ENCODE measurements at places on chromosomes 11 and 22. TPM values are rescaled to one million over a fixed set of nuclear protein-coding genes. Genes with fewer than 3 reads are reported as not detected.

The ATP5MG gene
- 237 TPM for total RNA-seq

GRCh38 chr11:61075891-61076290 is 26.4 kb upstream of the CD5 start:
- DNase-seq: no peak

- no peak for DNase-seq
Measured at GRCh38 chr11:11504071-11504470, 117.7 kb downstream of the GALNT18 start.

The ACRV1 gene
- not detected for total RNA-seq

GRCh38 chr11:82932564-82932963 is 31.0 kb downstream of the DDIAS start:
- DNase-seq: no peak

DNA sequence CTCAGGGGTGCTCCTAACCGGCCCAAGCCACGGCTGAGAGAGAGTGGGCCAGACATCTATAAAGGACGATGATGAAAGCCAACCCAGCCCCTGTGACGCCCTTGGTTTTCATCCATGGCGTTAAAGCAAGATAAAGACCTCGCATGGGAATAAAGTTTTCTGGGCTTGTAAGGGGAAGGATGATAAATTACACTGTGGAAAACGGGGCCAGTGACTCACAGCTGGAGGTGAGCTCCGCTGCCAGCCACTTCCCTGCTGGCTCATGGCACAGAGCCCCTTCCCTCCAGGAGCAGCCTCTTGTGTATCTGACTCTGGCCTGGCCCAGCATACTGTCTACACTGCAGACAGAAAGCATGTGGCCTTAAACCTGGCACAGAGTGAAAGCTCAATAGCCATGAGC is 503.2 kb upstream of the B3GAT1 start:
- DNase-seq: no peak

- DNase-seq: no peak
Measured at GRCh38 chr22:41382610-41383009, 868 bp downstream of the TEF start.

The MS4A12 gene
- not detected for total RNA-seq

The PATE1 gene
- total RNA-seq: not detected

The APOBEC3B gene
- 17.2 TPM for total RNA-seq

- no peak for DNase-seq
Measured at GRCh38 chr11:86014221-86014620, 54.7 kb downstream of the PICALM start.

DNA sequence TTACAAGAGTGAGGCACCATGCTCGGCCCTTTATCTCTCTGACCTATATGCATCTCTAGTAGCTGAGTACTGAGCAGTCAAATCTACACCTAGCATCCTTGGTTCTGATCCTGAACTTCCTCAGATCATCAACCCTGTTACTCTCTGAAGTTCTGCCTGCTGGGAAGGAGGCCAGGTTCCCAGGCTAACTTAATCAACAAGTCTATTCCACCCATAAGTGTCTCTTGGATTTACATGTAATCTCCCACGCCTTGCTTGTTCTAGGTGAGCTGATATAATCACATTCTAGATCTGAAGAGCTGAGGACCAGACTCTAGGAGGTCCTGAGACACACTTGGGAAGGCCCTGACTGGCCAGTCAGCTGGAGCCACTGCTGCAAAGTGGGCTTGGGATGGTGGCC is 22.1 kb downstream of the CABP7 start:
- no peak for DNase-seq

DNA sequence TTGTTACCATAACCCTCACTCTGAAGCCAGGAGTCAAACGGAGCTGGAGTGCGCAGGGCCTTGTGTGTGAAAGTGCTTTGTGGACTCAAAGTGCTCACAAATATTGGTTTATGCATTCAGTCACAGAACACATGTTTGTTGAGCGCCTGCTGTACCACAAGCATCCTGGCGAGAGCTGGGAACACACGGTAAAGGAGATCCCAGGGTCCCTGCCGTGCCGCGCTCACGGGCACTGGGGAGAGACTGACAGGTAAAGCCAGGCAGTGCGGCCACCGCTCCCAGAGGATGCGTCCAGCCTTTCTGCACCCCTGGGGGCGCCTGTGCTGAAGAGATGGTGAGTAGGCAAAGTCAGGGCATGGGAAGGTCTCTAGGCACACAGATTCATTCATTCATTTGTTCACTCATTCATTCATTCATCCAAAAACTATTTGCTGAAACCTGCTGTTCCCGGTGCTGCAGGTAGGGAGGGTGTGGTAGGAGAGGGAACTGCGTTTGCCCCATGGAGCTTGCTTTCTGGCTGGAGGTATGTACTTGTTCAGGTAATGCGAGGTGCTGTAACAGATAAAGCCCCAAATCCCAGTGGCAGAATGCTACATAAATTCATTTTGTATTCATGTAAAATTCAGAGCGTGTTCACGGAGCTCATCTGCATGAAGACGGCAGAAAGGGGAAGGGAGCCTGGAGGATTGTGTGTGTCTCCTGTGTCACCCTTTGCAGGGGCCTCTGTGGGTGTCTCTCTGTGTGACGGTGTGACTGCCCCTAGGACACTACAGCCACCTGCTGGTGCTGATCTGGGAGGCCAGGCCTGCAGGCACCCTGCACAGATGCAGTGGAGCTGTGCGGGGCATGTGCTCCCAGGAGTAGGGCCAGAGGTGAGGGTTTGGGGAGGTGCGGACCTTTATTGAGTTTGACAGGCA is 167.0 kb upstream of the B3GAT1 start:
- no peak for DNase-seq

The C22orf42 gene
- not detected for total RNA-seq

- DNase-seq: no peak
Measured at GRCh38 chr11:96116376-96116775, 192.5 kb upstream of the MTMR2 start.

GRCh38 chr11:34609850-34610249 is 11.0 kb upstream of the EHF start:
- DNase-seq: no peak

DNA sequence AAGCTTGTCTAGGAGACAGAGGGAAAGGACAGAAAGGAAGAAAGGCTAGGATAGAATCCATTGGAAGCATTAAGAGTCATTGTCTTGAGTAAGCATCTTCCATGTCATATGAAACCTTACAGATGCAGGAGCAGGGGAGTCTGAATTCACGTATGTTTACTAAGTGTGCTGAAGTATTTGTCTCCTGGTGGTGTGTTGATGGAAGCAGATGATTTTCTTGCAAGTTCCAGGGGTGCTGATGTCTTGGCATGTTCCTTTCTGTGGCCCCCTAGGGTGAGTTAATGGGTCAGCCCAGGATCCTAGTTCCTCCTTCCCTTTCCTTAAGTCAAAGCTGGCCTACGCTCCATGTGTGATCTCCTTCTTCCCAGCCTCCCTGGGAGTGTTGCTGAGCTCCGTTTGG is 110.2 kb downstream of the TEAD1 start:
- DNase-seq: no peak

DNA sequence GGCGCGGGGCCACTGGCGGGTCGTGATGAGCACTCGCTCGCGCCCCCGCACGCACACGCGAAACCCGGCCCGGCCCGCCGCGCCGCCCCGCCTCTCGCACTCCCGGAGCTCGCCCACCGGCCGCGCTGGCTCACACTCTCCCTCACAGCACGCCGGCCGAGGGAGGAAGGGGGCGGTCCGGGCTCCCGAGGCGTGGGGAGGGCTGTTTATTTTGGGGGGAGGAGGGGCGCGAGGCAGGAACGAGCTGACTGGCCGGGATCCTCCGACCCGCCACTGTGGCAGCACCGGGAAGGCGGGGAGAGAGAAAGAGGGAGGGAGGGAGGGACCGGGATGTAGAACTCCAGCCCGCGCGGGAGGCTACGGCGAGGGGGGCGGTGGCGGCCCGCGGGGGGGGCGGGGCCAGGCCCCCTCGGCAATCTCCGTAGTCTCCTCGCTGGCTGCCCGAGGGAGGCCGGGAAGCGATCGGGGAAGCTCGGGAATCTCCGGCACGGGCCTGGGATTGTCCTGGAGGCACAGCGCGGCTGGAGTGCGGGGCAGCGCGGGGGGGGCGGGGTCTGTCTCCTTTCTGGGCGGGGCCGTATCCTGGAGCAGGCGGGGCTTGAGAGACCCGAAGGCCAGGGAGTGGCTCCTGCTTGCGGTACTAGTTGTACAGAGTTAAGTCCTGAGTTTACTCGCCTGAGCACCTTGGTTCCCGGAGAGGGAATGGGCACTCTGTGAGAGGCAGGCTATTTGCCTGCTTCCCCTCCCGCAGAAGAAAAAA is at the start of gene RBFOX2:
Gene RBFOX2, minus strand, starts transcription at position 179 of the 760 bp plus-strand sequence. CDS start 399 bp downstream, outside the sequence.
- peak; percentile 47 for DNase-seq

GRCh38 chr11:13972043-13972910 is 9.8 kb downstream of the SPON1 start:
- no peak for DNase-seq

GRCh38 chr11:36010010-36010740 is 66.3 kb downstream of the LDLRAD3 start:
- DNase-seq: no peak

The CCDC83 gene
- total RNA-seq: not detected

The PHRF1 gene
- 54.0 TPM for total RNA-seq

The OVCH2 gene
- not detected for total RNA-seq

- DNase-seq: no peak
Measured at GRCh38 chr11:15958910-15959309, 397.4 kb downstream of the SOX6 start.

DNA sequence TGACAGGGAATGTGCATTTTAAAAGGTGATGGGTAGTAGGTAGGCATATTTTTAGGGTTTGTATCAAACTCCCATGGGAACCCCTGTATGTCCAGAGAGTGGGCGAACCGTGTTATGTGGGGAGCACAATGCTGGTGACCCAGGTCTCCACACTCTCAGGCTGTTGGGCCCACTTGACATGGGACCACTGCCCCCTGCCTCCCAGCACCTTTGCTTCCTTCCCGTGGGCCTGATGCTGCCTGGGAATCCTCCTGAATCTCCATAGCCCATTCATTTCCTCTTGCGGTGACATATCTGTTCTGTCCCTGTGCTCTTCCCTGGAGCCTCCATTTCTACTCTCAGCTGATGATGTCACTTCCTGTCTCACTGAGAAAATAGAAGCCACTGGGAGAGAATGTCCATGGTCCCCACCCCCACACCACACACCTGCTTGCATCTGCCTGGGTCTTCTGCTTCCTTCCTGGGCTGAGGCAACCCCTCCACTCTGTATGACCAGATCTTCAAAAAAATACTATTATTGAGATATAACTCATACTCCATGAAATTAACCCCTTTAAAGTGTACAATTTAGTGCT is 55.8 kb upstream of the THY1 start:
- DNase-seq: no peak

The ZDHHC5 gene
- 69.9 TPM for total RNA-seq

- DNase-seq: no peak
Measured at GRCh38 chr11:40602866-40603552, 856.4 kb downstream of the LRRC4C start.

DNA sequence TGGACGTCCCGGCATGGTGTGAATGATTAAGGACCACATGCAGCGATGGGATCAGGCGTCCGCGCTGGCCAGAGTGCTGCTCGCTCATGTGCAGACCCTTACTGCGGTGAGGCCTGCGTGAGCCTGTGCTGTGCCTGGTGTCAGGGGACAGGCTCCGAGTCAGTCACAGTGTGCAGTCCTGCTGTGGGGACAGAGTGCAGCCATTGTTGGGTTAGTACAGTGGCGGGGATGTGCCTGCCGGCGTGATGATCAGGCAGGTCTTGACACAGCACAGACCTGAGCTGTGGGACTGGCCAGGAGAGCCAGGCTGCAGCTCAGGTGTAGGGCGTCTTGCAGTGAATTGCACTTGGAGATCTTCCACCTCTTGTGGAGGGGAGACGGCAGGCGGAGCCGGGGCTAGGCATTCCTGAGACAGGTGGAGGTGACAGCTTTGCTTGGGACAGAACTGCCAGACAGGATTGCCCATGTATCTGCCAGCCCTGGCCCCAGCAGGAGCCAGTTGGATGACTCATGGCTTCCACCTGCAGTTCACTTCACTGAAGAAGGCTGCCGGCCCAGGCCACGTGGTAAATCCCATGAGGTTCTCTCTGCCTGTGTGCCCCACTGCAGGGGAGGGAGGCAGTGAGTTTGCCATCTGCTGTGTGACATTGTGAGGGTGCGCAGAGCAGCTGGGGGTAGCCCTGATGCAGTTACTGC is 17.3 kb downstream of the TRMU start:
- no peak for DNase-seq

GRCh38 chr11:95715777-95716241 is 73.8 kb downstream of the FAM76B start:
- no peak for DNase-seq

DNA sequence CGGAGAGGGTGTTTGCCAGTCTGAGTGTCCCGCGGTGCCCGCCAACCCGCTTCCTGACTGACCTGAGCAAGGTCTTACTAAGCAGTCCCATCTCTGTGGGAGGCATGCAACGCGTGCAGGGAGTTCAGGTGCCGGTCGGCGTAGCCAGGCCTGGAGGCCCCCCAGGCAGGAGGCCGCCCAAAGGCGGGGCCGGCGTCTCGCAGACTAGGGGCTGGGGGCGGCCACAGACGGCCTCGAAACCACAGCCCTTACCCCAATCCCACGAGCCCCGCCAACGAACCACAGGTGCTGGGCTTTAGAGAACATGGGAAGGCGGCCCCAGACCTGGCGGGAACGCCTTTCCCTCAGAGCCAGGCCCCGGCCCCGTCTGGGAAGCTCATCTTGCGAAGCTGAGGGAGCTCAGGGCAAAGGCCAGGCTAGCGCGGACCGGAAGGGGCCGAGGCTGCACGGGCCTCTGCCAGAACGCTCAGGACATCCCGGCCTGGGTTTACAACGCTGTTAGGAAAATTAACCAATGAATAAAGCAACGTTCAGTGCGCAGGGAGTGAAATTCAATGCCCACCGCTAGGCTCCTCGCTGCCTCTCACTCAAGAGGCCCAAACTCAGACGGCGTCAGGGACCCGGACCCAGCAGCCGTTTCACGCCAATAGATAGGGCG is 2.1 kb upstream of the MTFP1 start:
- DNase-seq: no peak

The MOGAT2 gene
- not detected for total RNA-seq

GRCh38 chr11:35043936-35044335 is 95.0 kb upstream of the CD44 start:
- no peak for DNase-seq

DNA sequence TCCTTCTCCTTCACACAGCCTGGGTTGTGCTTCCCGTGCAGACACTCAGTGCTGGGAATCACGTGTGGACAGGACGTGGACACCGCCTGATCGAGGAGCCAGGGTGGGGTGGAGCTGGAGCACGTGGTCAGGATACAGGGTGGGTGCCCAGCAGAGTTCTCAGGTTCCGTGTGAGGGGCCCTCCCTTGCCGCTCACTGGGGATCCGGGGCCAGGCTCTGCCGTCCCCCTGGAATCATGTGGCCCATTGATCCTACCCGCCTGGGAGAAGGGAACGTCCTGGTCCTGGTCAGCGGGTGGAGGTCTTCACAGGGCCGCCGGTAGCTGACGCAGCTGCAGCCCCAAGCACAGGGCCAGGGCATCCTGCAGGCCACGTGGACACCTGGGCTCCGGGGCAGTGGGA is 397.7 kb downstream of the TBC1D22A start:
- DNase-seq: no peak

DNA sequence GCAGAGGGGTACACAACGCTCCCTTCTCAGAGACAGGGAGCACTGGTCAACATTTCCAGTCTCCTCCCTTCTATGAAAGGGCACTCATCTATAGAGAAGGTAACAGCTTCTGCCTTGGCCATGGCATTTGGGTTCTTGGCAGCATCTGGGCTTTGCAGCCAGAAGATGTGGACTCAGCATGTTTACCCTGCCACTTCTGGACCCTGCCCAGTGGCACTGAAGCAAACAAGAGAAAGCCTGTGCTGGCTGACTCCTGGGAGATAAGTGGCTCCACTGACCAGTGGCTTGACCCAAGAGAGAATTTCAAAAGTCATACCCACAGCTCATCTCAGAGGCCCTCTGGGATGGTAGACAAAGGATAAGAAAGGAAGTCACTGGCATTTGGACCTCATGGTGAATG is 8.0 kb downstream of the CSNK2A3 start:
- DNase-seq: no peak
